NCI-H1417 treated with DMSO at 0.1 percent for 48 hours (cell line): ENCODE measurements at places on chromosomes 2 and 18.

DNA sequence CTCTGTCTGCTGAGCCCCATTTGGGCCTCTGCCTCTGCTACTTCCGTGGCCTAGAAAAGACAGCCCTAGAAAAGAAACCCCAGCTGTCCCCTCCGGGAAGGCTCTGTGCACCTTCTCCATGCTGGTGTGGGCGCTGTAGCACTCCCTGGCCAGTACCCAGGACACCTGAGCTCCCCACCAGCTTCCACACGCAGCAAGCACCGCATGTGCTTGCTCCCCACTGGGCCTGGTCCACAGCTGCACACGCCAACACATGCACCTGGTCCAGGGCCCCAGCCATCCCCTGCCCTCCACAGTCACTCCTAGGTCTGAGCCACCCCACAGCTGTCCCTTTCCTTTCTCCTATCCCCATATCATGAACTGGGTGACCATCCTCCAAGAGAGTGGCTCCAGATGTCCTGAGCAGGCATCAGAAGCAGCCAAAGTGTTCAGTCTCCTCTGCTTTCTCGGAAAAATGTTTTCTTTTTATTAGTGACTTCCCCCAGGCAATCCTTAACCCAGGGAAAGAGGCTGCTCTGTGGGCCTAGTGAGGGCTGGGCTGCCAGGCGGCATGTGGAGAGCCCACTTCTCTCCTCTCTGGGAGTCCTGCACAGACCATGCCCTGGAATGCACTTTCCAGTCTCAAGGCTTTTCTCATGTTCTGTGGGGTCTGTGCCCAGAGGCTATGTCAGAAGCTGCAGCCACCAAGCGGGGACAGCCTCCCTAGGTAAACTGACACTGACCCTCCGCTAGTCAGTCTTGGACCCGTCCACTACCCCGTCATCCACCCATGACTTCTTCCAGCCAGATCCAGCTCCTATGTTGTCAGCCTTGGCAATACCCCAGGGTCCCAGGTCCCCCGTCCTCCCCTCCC, 133.7 kb downstream of the KLHL29 start:
- no peak for DNase-seq

GRCh38 chr2:7736646-7737305, 819.6 kb downstream of the RNF144A start:
- no peak for DNase-seq

GRCh38 chr18:50791599-50792438, 28.0 kb downstream of the MRO start:
- DNase-seq, result no peak

- DNase-seq, result no peak
These were observed 73.0 kb downstream of the ARL4C start for GRCh38 chr2:234423884-234424283.

DNA sequence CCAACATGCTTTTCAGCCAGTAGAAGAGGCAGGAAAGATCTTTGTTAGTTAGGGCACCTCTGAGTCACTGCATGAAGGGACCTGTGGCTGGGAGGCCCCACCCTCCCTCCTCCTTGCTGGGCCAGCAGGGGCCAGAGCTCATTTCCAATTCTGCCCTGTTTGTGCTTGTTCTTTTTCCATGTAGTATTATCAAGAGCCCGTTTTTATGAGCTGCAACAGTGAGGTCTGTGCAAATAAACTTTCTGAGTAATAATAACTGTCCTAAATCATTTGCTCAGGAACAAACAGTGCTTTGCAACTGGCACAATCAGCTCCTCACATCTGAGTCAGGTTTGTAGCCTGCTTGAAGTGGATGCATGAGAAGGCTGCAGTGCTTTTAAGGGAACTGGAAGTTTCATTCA, 128.0 kb downstream of the ARL4C start:
- DNase-seq, result no peak

- no peak for DNase-seq
These were observed 108.8 kb upstream of the HAAO start for GRCh38 chr2:42901076-42901640.

DNA sequence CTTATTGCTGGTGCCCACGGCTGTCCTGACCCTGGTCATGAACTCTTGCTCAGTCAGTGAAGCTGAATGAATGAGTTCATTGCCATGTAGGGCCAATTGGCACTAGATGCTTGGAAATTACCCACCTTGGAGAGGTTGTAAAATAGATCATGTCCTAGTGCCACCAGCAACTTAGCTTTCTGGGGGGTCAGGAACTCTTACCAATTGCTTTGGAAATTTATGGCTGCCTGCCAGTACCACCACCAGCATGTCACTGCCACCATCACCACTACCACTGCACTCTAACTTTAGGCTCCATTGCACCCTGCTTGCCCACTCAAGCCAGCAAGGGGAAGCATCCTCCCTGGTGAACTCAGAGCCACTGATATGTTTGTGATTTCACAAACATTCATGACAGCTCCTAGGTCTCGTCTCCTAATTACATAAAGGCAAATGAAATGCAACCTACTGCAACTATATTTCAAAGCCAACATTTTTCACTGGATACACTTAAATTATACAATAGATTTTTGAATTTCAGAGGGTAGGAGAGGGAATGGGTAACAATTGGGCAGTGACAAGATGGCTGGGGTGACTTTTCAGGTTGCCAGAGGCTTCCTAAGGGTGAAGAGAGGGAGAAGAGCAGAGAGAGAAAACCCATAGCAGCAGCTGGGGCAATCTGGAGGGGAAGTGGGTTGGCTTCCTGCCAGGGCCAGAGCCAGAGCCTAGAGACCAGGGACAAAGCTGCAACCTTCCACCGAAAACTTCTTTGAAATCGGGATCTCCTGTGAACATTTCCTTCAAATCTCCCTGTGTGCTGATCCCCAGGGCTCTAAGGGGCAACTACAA, 3.5 kb upstream of the EMILIN1 start:
- DNase-seq, result no peak

GRCh38 chr2:217076058-217076435, 216.2 kb upstream of the TNP1 start:
- DNase-seq, result no peak

DNA sequence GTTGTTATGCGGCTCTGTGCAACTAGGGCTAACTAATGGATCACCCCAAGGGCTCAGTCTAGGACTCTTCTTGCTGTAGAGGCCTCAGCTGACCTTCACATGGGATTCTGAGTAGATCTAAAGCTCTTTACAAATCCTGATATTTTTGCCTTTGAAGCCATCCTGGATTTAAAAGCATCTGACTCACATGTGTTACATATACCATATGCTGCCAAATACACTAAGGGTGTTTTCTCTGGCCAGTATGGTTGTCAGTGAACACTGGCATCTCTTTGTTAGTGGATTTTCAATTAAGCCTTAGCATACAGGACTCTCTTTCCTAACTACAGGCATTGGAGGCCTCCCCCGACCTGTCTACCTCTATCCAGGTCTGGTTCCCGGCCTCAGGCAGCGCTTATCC, 992.8 kb upstream of the FANCL start:
- DNase-seq, result no peak

- no peak for DNase-seq
These were observed 88.0 kb downstream of the LDLRAD4 start for GRCh38 chr18:13306583-13306982.

DNA sequence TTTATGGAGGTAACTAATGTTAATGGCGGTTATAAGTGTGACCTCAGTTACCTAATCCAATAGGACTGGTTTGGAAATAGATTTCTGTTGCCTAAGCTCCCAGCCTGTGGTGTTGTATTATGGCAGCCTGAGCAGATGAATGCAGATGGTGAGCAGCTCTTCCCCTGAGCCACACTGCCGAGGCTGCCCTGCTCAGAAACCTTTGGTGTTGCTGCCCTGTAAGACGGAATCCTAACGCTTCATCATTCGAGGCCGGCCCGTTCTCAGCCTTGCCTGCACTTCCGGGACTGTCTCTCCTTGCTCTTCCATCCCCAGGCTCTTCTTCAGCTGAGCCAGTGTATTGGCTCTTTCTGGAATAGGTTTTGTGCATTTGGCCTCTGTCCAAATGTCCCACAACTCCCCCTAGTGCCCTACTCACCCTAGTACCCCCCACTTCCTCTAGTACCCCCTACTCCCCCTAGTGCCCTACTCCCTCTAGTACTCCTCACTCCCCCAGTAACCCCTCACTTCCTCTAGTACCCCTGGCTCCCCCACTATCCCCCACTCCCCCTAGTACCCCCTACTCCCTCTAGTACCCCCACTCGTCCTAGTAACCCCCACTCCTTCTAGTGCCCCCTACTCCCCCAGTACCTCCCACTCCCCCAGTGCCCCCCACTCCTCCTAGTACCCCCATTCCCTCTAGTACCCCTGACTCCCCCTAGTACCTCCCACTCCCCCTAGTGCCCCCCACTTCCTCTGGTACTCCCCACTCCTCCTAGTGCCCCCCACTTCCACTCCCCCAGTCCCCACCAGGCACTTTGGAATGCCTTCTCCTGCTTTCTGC, 106.0 kb upstream of the TAF1B start:
- DNase-seq, result no peak

DNA sequence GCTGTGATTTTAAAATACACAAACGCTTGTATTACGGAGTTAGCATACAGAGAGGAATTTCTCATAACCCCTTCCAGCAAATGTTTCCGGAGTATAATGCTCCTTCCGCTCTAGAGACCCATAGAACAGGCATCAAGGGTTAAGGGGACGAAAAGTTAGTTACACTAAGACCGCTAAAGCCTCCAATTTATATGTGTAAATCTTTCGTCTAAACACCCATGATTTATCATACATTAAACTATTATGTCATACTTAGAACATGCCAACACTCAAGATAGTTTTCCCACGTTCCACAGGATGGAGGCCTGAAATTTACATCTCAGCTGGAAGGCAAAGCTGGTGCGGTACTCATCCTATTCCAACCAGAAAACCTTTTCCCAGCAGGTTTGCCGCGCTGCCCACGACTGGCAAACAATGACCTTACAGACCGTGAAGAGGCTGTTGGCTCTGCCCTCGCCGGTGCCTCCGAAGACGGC, 650 bp downstream of the ORMDL1 start:
- no peak for DNase-seq

GRCh38 chr18:22282311-22283115, 113.1 kb downstream of the GATA6 start:
- DNase-seq, result no peak
